ENCODE measurements at places on chromosomes 5 and 9.
A peak's percentile ranks its signal among the peaks of the same experiment; 100 is the strongest.

DNA sequence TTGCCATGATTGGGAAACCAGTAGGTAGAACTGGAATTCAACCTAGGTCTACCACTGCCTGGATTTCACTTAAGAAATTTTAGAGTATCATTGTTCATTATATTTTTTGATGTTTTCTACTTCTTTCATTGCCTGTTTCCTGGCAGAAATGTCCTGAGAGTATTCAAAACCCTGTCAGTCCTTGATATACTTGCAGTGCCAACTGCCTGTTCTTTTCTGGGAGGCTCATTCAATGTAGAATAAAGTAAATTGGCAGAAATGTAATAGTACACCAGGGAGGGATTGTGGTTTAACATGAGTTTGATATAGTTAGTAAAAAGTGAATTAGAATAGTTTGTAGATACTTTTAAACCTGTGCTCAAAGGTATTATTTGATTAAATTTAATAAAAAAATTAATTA is 286.3 kb downstream of the FBXL7 start:
- H3K27ac ChIP-seq, result no peak overlapping the region
- H3K4me3 ChIP-seq, result no peak overlapping the region
- peaks cover 22% of the 10 kb centered on the region for H3K4me1 ChIP-seq
- peaks cover 1% of the 10 kb centered on the region for H3K27me3 ChIP-seq
- H3K36me3 ChIP-seq, result peaks cover 1% of the 10 kb centered on the region

GRCh38 chr5:143635888-143636287 is 176.1 kb upstream of the HMHB1 start:
- no peak for DNase-seq
- H3K27ac ChIP-seq, result no peak overlapping the region
- no peaks in the 10 kb centered on the region for H3K27me3 ChIP-seq
- H3K36me3 ChIP-seq, result no peaks in the 10 kb centered on the region
- H3K4me3 ChIP-seq, result no peak overlapping the region
- H3K4me1 ChIP-seq, result no peaks in the 10 kb centered on the region

DNA sequence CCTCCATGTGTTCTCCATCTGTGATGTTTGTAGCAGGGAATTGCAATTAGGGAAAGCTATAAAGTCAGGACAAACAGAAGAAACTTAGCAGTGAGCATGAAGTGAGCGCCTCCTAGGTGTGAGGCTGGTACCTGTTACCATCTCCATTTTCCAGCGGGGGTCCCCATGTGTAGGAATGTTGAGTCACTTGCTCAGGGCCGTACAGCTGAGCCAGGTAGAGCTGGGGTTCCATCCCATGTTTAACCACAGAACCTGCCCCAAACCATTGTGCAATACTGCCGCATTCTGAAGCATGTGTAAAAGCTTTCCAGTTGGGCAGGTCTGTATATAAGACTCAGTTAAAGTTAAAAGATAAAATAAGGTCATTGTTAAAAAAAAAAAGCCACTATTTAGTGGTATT is 62.7 kb downstream of the NDFIP1 start:
- no peak for DNase-seq
- H3K4me3 ChIP-seq, result no peak overlapping the region
- H3K27me3 ChIP-seq, result no peaks in the 10 kb centered on the region

DNA sequence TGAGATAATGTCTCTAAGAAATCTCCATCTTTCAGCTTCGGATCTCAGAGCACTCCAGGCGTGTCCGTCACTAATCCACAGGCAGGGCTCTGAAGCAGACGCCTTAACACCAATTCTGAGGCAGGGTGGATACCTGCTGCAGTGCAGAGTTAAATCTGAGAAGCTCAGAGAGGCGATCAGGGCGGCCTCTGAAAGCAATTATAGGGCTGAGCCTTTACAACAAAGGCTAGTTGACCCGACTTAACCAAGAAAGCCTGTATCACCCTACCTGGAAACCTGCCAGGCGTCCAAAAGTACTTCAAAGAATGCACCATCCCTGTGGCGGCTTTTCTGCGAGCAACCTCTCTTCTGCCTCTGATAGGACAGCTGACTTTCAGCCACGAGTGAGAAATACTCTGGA is 134.8 kb upstream of the MSX2 start:
- no peak overlapping the region for H3K27ac ChIP-seq
- H3K36me3 ChIP-seq, result no peaks in the 10 kb centered on the region
- no peaks in the 10 kb centered on the region for H3K4me1 ChIP-seq

- H3K36me3 ChIP-seq, result no peaks in the 10 kb centered on the region
- peaks cover 3% of the 10 kb centered on the region for H3K27me3 ChIP-seq
- no peak overlapping the region for H3K4me3 ChIP-seq
- H3K4me1 ChIP-seq, result peaks cover 3% of the 10 kb centered on the region
Observed at GRCh38 chr9:38671748-38672147, 48.2 kb downstream of the FAM240B start.

DNA sequence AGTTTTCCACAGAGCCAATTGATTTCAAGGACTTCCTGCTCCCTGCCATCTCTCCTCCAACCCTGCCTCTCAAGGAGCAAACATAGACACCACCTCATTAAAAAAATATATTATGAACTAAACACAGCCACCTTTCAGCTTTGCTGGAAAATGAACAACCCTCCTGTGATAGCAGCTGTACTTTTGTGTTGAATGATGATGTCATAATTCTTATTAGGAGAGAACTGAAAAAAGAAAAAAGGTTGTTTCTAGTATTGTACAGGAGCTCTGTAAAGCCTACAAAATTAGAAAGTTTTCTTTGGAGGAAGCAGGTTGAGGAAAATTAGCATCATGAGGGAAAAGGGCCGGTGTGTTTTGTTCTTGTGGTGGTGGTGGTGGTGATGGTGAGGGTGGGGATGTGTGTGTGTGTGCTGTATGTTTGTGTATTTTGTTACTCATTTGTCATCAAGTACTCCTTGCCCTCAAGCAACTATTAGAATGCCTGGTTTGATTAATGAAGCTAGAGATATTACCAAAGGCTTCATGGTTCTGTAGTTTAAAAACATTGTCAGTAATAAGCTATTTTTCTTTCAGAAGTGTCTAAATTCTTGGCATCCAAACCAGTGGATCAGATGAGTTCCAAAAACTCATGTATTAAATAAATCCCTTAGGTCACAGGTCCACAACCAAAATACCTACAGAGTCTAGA is 405.9 kb downstream of the TLE4 start:
- H3K4me1 ChIP-seq, result peaks cover 3% of the 10 kb centered on the region
- H3K27me3 ChIP-seq, result no peaks in the 10 kb centered on the region
- no peaks in the 10 kb centered on the region for H3K36me3 ChIP-seq
- DNase-seq, result no peak
- H3K4me3 ChIP-seq, result no peak overlapping the region

GRCh38 chr5:108556441-108557145 is 174.7 kb upstream of the FBXL17 start:
- H3K36me3 ChIP-seq, result no peaks in the 10 kb centered on the region
- H3K4me1 ChIP-seq, result no peaks in the 10 kb centered on the region
- DNase-seq, result no peak
- H3K4me3 ChIP-seq, result no peak overlapping the region
- no peaks in the 10 kb centered on the region for H3K27me3 ChIP-seq

DNA sequence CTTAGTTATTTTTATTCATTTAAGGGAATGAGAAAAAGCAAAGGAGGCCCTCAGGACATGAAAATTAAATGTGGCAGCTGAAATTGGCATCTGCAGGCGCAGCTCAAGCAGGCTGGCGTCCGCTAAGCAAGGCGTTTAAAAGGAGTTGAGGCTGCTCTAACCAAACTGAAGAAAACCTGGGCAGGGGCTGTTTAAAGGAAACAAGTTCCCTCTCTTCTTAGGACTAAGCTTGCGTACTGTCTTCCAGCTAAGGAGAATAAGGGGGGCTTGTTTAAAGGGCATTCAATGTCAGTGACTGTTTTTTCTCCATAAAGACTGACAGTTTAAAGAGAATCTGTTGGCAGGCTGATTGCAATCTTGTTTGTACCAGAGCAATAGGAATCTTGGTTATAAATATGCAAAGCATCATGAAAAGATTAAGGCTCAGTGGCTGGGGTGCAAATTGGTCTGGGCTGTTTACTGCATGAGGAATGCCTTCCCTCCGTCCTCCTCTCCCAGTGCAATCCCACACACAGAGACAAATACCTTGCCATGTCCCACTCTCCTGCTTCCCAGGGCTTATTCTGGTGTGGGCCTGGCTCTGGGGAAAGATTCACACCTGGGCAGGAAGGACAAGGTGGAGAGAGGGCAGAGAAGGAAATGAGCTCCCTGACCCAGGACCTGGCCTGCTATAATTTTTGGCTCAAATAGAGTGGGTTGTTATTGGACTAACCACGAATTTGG is 85.9 kb upstream of the LIFR start:
- H3K4me3 ChIP-seq, result peak overlapping the region; percentile 51
- peaks cover 2% of the 10 kb centered on the region for H3K27me3 ChIP-seq
- DNase-seq, result no peak
- H3K36me3 ChIP-seq, result no peaks in the 10 kb centered on the region
- no peak overlapping the region for H3K27ac ChIP-seq
- peaks cover 17% of the 10 kb centered on the region for H3K4me1 ChIP-seq

- H3K4me1 ChIP-seq, result no peaks in the 10 kb centered on the region
- peaks cover 7% of the 10 kb centered on the region for H3K27me3 ChIP-seq
- no peak for DNase-seq
- no peak overlapping the region for H3K27ac ChIP-seq
- no peak overlapping the region for H3K4me3 ChIP-seq
Observed at GRCh38 chr5:50763846-50764245, 97.4 kb downstream of the PARP8 start.

DNA sequence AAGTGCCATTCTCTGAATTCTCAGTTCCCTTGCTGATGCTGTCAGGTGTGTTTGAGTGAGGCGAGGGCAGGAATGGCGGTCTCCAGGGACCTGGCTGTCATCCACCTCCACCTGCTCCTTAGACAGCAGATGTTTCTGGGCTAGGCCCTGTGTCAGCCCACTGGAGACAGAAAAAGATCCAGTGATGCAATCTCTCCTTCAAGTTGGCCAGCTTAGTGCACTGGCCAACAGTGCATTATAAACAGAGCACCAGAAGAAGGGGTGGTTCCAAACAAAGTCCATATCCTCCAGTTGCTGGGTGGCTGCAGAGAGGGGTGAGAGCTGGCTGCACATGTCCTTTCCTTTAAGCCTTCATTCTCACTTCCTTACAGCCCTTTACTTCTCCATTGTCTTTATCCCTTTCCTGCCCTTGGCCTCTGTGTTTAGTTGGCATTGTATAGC is 26.5 kb downstream of the NANS start:
- no peak overlapping the region for H3K4me3 ChIP-seq
- no peak for DNase-seq
- H3K4me1 ChIP-seq, result peaks cover 7% of the 10 kb centered on the region
- no peak overlapping the region for H3K27ac ChIP-seq
- H3K27me3 ChIP-seq, result no peaks in the 10 kb centered on the region

GRCh38 chr5:145858959-145859358 is 13.9 kb downstream of the GRXCR2 start:
- H3K36me3 ChIP-seq, result no peaks in the 10 kb centered on the region
- H3K27me3 ChIP-seq, result no peaks in the 10 kb centered on the region
- H3K27ac ChIP-seq, result no peak overlapping the region
- no peak overlapping the region for H3K4me3 ChIP-seq

DNA sequence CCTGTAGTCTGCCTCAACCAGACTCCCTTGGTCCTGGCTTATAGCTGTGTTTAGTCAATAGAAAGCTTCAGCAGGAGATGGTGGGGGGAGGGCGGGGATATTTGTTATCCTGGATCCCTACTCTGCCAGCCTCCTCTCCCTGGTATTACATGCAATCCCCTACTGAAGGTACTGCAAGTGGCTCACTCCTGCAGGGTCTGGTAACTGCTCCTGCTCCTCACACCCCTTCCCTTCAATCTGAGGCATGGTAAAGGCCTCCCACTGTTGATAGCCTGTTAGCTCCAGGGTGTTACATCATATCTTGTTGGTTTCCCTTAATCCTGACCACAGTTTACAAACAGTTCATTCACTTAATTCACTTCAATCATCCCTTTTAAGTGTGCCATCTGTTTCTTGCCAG is 137.5 kb downstream of the AP3B1 start:
- H3K27me3 ChIP-seq, result no peaks in the 10 kb centered on the region
- no peaks in the 10 kb centered on the region for H3K4me1 ChIP-seq
- H3K27ac ChIP-seq, result no peak overlapping the region
- no peak overlapping the region for H3K4me3 ChIP-seq
- peaks cover 41% of the 10 kb centered on the region for H3K36me3 ChIP-seq

- peaks cover 5% of the 10 kb centered on the region for H3K27me3 ChIP-seq
- peaks cover 3% of the 10 kb centered on the region for H3K36me3 ChIP-seq
- no peak overlapping the region for H3K27ac ChIP-seq
- no peak for DNase-seq
- peak overlapping the region; percentile 29 for H3K4me3 ChIP-seq
- peaks cover 39% of the 10 kb centered on the region for H3K4me1 ChIP-seq
Observed at GRCh38 chr9:77595426-77596095, 52.6 kb downstream of the GNA14 start.

- H3K27ac ChIP-seq, result peak overlapping the region; percentile 19
- no peaks in the 10 kb centered on the region for H3K27me3 ChIP-seq
- H3K4me1 ChIP-seq, result peaks cover 27% of the 10 kb centered on the region
- peaks cover 13% of the 10 kb centered on the region for H3K36me3 ChIP-seq
- no peak for DNase-seq
Observed at GRCh38 chr5:78544561-78545201, 103.9 kb downstream of the LHFPL2 start.

- H3K27me3 ChIP-seq, result peaks cover 11% of the 10 kb centered on the region
- H3K4me1 ChIP-seq, result peaks cover 10% of the 10 kb centered on the region
- no peak for DNase-seq
- peak overlapping the region; percentile 98 for H3K4me3 ChIP-seq
- peak overlapping the region; percentile 99 for H3K27ac ChIP-seq
Observed at GRCh38 chr5:110738503-110738811, 350 bp upstream of the SLC25A46 start.

DNA sequence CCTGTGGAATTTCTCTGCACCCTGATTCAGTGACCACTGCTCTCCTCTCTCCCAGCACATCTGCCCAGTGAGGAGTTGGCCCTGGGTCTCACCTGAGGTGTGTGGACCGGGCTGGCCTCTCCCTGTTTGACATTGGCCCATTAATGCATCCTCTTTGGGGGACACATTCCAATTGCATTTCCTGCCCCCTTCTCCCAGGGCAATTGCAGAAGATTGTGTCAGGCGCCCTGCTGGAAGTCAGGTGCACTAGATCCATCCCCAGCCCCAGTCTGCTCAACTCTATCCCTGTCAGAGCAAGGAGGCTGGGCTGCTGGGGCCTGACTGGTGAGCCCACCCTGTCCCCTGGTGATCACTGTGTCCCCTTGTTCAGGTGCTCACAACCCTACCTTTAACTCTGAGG is 84.5 kb downstream of the LMX1B start:
- no peaks in the 10 kb centered on the region for H3K4me1 ChIP-seq
- no peak overlapping the region for H3K4me3 ChIP-seq
- no peaks in the 10 kb centered on the region for H3K36me3 ChIP-seq
- DNase-seq, result no peak

GRCh38 chr9:14193328-14193990 is 120.5 kb downstream of the NFIB start:
- H3K4me3 ChIP-seq, result no peak overlapping the region
- no peak overlapping the region for H3K27ac ChIP-seq
- DNase-seq, result no peak

All from endothelial cell (in vitro differentiated cells).